ENCODE measurements at places on chromosomes 11 and 22. TPM values are rescaled to one million over a fixed set of nuclear protein-coding genes. Genes with fewer than 3 reads are reported as not detected.

MUC15 gene
- total RNA-seq: 0.32 TPM

ARVCF gene
- 21.6 TPM for total RNA-seq

BIK gene
- 2.0 TPM for total RNA-seq

SMC1B gene
- not detected for total RNA-seq

C11orf16 gene
- not detected for total RNA-seq

All from hepatocyte (in vitro differentiated cells).